Metanephros (tissue), 2 donors: ENCODE measurements at places on chromosomes 12 and 14. TPM values are rescaled to one million over a fixed set of nuclear protein-coding genes. Genes with fewer than 3 reads are reported as not detected.

The GPRC5A gene
- total RNA-seq, result 12.3 TPM

The CRIP1 gene
- 32.8 TPM for total RNA-seq

The TDG gene
- total RNA-seq, result 28.0 TPM

The OAS2 gene
- 5.3 TPM for total RNA-seq

The LPAR5 gene
- 2.2 TPM for total RNA-seq

The AQP6 gene
- 18.5 TPM for total RNA-seq

The CAPZA3 gene
- not detected for total RNA-seq

The ITGB7 gene
- total RNA-seq, result 3.7 TPM

The PTCSC3 gene
- total RNA-seq, result not detected

The STYK1 gene
- total RNA-seq, result 1.1 TPM

The KRT80 gene
- total RNA-seq, result 0.70 TPM

The NTN4 gene
- 79.8 TPM for total RNA-seq

The TRIM9 gene
- 1.6 TPM for total RNA-seq

The CPM gene
- 28.6 TPM for total RNA-seq

The CLEC12A gene
- 5.2 TPM for total RNA-seq

The KRT74 gene
- total RNA-seq, result not detected

The CLEC14A gene
- total RNA-seq, result 31.0 TPM
